ENCODE measurements at places on chromosomes 1 and 21.

- no peak for DNase-seq
These were observed 231.3 kb upstream of the IRF2BP2 start for GRCh38 chr1:234841281-234841680.

DNA sequence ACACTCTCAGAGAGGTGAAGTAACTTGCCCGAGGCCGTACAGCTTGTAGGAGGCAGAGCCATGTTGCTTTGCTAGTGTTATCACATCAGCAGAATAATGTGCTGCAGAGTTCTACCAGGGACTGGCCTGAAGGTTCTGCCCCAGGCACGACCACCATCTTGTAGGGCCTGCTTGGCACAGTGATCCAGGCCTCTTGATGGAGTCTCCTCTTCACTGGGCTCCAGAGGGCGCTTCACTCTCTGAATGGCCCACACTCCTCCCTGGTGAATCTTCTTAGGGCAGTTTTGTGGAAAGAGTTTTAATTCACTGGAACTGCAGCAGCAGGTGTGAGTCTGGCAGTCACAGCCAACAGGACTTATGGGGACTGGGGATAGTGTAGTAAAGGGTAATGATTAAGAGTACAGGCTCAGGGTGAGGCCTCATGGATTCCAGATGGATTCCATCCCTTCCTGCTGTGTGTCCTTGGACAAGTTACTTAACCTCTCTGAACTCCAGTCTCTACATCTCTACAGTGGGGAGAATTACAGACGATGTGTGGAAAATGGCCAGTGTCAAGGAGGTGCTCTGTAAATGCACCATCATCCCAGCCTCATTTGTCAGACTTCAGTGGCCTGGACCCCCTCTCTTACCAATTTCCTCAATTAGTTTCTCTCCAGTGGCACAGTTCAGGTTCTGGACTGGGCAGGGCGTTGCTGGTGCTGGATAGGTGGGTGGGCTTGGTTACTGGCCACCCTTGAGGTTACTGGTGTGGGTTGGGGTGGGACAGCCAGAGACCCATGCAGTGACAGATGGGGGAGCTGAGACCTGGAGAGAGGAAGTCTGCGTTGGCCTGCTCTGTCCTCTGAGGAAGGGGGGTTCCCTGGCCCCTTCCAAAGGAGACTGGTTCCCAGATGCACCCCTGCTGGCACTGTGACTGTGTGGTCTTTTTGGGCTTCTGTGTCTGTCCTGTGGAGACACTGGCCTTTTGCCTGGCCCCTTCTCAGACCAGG, 45.9 kb upstream of the CSF3R start:
- DNase-seq = no peak

DNA sequence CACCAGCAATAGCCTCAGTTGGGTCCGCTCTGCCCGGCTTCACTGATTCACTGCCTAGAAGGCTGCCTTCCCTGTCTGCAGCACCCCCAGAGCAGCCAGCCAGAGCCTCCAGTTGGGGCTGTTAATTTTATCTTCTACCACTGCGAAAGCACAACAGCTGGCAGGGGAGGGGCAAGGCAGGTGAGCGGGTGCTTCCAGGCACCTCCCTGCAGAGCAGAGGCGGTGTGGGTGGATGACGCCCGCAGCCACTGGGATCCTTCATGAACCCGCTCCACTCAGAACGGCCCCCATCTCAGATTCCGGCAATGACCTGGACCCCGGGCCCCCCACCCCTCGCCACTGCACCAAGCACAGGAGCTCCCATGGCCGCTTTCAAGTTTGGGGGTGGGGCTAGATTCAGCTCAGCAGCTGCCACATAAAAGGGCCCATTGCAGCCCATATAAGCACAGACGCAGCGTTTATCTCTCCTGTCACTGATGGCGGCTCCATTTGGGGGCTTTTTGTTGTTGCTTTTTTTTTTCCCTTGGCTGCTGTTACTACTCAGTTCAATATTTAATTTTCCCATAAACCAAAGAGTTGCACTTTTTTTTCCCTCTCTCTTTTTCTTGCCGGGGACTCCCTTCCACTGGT, 128.0 kb upstream of the KLHDC7A start:
- DNase-seq = no peak

DNA sequence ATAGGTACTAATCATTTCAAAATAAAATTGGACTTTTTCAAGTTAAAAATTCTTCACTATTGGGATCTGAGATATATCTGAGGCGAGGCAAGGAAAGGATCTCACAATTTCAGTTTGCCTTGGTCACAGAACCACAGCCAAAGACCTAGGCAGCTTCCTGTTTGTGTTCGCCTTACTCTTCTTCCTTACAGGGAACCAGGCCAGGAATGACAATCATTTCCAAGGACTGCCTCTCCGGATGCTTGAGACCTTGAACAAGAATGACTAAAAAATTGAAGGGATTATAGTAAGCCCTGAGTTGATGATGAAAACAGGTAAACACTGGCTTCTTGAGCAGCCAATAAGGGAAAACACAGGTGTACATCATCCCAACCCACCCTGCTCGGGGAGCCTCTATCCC, 35.2 kb upstream of the SERBP1 start:
- DNase-seq = no peak

DNA sequence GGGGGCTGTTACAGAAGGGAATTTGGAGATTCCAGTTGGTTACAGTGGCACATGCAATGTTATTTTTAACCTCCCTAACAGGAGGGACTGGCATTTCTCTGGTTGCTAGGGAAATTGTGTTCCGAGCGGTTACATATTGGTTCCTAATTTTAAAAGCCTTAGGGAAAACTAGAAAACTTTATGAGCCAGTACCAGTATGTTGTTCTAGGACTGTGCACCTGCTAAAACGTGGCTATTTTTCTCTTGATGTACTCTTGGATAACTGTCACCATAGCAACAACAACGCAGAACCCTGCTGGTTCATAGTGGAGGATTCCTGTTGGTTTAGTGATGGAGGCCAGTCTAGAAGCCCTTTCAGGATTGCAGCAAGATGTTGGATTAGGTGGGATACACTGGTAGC, 68.9 kb upstream of the PGBD5 start:
- no peak for DNase-seq

GRCh38 chr1:199747984-199748383, 279.5 kb upstream of the NR5A2 start:
- DNase-seq = no peak

DNA sequence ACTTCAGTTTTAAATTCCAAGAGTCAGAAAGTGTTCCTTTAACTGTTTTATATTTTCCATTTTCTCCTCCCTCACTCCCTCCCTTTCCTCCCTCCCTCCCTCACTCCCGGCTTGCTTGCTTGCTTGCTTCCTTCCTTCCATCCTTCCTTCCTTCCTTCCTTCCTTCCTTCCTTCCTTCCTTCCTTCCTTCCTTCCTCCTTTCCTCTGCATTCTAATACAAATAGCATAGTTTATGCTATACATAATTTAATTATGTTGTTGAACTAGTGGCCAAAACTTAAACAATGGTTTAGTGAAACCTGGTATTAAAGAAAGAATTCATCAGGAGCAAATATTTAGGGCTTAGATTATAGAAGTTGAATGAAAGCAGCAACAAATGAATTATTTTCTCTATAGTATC, 188.5 kb upstream of the OLFM3 start:
- no peak for DNase-seq

GRCh38 chr1:2948001-2948750, 73.1 kb upstream of the ACTRT2 start:
- no peak for DNase-seq

DNA sequence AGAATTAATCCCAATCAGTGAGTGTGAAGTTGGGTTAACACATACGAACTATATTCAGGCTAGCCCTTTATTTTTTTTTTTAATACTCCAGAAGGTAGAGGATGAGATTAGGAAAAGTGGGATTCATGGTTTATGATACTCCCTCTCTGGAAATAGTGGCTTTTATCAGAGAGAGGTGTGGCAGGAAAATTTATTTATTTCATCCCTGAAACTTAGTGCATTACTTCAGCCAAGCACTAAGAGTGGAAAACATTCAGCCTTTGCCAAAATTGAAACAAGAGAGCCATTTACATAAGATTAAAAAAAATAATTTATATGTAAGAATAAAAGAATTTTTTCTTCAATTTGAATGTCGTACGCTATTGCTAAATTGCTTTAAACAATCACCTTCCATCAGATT, 35.0 kb downstream of the MTR start:
- DNase-seq = no peak

DNA sequence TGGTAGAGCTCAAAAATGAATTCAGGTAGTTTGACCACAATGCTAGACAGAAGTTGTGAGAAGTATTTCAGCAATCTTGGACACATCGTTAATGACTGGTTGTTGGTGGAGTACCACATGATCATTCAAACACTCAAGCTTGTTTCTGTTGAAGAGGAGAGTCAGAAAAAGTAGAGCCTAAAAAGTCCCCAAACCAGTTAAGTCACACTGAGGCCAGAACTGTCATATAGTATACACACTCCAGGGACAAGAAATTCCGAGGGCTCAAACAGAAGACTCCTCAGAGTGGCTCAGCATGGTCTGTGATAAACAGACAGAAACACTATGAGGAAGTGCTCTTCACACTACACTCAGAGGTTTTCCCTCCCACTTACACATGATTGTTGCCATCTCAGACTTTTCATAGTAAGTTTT, 5.8 kb downstream of the TRIM33 start:
- no peak for DNase-seq

GRCh38 chr1:37123276-37124115, 89.2 kb upstream of the GRIK3 start:
- DNase-seq = no peak

GRCh38 chr1:82836973-82837680, 1036.4 kb downstream of the ADGRL2 start:
- DNase-seq = no peak

GRCh38 chr1:153773096-153773921, 1.9 kb upstream of the SLC27A3 start:
- DNase-seq = no peak

DNA sequence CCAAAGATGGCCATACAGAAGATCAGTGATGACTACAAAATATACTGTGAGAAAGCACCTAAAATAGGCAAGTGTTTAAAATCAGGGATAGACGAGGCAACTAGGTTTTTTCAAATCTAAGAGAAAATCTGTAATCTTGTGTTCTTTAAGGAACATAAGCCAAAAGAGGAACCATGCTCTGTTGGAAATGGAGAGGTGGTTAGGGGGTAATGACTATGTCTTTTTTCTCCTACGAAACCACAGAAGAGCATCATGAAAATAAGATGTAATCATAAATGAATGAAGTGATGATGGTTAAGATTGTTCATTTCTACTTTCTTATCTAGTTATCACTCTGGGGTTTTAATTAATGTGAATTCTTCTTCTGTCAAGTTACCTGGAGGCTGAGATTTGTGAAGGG, 43.1 kb downstream of the RGSL1 start:
- no peak for DNase-seq

DNA sequence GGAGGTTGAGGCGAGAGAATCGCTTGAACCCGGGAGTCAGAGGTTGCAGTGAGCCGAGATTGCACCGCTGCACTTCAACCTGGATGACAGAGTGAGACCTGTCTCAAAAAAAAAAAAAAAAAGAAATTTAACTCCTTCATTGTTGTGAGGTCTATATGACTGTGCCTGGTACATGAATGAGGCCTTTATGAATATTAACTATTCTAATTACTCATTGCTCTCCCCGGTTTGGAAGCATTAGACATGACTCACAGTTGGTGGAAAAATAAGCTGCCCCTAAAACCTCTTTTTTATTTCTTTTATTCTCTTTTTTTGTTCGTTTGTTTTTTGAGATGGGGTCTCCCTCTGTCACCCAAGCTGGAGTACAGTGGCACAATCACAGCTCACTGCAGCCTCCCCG, 3.3 kb downstream of the NPPB start:
- DNase-seq = no peak

DNA sequence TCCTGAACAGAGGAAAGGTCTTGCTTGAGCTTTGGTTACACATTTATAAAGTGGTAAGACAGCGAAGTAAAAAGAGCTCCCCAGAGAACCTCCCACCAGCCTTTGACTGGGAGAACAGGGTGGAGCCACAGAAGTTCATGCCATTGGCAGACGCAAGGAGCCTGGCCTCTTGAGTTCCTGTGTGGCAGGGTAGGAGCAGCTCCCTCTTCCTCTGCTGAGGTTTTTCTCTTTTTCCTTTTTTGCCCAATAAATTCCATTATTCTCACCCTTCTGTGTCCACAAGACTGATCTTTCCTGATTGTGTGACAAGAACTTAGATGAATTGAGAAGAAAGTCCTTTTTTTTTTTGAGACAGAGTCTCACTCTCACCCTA, 4.3 kb downstream of the THEM4 start:
- DNase-seq = no peak

GRCh38 chr1:200676829-200677228, 7.1 kb upstream of the DDX59 start:
- DNase-seq = no peak

DNA sequence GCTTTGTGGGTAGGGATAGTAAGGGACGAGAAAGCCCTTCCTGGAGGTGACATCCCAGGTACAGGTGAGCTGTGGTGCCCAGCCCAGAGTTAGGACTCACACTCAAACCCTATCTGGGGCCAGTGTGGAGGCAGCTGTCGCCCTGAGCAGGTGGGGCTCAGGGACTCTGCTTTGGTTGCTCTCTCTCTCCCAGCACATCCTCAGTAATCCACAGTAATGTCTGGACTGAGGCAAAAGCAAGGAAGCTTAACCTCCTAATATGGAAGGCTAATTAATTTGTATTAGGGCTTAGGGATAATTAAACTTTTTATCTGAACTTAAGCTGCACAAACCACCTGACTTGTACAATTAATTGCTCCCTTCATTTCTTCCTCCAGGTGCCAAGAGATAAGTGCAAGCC, 38.2 kb downstream of the DDX20 start:
- DNase-seq = no peak

DNA sequence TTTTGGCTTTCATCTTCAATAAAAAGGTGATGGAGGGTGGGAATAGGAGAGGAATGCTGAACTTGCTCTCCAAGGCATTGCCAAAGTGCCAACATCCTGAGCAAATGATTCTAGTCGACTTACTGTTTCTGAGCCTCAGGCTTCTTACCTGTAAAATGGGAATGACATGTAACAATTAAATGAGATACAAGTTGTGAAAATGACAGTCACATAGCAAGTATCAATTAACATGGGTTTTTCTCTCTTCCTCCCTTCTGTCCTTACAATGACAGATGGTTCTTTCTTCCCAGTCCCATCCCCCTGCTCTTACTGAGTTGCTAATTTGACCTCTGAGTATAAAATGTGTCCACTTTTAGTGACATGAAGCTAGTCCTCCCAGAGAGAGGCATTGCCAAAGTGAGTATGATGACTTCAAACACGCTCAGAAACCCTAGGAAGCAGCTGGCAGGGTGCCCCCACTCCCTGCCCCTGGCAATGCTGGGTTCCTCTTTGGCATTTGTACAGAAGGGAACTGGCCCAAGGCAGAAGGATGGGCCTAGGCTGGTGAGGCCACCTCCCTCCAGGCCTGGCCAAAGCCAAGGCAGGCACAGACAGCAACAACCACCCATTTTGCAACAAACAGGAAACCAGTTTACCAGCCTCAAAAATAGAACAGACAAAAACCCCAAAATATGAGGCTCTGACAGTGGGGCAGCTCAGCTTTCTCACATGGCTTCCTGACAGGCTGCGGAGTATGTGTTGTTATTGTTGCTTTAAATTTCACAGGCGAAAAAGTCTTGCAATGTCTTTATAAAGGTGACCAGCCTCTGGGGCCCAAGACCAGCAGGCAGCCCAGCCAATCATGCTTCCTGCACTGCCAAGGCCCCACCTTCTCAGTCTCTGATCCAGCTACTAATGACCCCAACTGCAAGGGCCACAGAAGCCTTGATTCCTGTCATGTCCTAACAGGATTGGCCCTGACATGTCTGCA, 115.9 kb downstream of the HIVEP3 start:
- no peak for DNase-seq
